ENCODE measurements at places on chromosomes 13 and 19.

DNA sequence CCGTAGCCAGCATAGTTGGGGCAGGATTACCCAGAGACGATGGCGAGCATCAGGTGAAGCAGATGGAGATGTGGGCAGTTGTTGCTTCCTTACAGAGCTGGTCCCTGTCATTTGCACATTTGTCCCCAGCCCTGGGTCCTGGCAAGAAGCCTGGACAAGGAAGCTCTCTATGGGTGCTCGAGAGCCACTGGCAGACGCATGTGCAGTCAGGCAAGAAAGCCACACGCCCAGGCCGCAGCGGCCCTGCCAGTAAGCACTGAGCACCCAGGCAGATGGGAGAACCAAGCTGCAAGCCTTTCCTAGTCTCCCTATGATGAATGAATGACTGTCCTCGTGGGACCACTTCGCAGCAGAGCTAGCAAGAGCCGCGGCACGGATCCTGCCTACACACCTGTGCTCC lies 182.8 kb downstream of the FOXO1 start:
- DNase-seq, result no peak

DNA sequence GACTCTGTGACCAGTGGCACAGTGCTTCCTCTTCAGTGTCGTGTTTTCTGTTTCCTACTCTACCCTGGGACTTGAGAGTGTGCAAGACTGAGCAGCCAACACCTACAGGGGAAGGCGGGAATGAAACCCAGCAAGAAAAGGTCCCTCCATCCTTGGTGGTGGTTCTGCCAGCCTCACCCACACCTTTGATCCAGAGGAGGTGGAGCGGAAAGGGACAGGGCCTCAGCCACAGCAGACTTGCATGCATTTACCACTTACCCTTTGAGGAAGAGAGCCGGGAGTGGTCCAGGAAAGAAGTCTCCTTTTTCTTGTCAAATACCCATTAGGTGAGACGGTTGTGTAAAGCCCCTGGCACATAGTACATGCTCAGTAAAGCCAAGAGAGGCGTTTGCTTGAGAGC lies 164.8 kb upstream of the ZNF536 start:
- DNase-seq, result no peak

DNA sequence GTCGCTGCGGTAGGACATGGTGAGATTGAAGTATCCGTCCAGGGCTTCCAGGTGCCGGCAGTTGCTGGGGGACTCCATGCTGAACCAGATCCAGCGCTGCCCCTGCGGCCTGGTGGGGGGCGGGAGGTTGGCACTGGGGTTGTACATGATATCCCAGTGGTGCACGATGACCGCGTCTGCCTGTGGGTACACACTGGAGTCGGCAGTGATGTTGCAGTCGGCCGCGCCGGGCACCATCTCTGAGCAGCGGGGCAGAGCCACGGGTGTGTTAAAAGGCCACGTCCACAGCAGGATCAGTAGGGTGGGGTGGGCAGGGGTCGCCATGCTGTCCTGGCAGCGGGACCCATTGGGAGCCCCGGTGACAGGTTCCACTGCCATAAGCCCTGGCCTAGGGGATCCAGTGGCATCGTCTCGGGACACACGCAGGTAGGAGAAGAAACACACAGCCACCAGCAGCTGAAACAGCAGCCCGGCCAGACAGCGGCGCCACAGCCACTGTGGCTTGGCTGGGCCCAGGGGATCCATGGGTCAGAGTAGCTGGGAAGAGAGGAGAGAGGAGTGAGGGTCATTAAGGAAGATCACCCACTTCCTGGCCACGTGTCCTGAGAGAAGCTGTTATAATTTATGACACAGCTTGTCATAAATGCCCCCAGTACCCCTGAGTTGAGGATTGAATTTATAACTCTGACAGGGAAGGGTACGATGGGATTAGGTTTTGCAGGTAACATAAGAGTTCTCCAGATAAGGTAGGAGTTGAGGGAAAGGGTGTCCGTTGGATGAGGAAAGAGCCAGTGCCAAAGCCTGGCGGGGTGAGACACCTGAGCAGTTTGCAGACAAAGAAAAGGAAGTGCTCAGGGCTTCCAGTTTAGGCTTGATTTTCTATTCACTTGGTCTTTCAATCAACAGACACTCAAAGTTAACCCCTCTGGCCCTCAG lies 2.9 kb downstream of the FUT5 start:
- no peak for DNase-seq

DNA sequence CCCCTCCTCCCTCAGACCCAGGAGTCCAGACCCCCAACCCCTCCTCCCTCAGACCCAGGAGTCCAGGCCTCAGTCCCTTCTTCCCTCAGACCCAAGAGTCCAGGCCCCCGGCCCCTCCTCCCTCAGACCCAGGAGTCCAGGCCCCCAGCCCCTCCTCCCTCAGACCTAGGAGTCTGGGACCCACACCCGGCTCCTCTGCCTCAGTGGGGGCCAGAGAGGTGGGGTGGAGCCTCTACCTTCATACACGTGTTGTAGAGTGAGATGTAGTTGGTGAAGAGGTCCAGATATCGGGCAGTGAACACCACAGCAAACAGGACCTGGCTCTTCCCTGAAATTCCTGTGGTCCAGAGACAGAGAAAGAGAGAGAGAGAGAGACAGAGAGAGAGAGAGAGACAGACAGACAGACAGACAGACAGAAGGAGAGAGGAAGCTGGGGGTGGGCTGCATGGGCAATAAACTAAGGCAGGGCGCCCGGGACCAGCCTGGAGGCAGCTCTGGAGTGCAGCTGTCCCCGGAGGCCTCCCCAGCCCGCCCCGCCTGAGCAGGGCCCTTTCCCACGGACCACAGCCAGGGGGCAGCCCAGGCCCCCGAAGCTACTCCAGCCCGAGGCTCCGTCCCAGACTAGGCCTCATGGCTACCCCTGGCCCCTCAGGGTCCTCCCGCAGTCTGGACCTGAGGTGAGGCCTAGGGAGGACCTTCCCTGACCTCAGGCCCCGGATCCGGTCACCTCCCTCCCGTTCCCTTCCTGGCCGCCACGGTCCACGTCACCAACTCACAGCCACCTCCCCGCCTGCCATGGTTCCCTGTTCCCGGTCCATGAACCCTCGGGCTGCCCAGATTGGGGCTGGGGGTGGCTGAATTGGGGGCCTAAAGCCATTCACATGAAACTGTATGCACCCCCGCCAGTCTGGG lies 907 bp downstream of the KDELR1 start:
- peak; percentile 47 for DNase-seq

DNA sequence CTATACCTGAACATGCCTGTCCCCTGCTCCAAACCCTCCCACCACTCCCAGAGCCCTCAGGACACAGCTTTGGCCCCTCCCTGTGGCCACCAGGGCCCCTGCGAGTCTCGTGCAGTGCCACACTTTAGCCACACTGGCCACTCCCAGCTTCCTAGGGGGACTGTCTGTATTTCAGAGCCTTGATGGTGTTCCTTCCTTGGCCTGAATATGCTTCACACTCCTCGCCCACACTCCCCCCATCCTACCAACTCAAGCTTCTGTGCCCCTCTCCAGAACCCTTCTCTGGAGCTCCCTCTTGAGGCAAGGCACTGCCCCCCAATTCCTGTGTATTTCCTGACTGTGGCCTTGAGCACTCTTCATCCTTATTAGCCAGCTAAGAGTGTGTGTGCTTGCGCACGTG lies 80.2 kb downstream of the DPF1 start:
- no peak for DNase-seq

GRCh38 chr19:43755256-43755801 lies 567 bp upstream of the SMG9 start:
- DNase-seq, result peak; percentile 68

GRCh38 chr13:100526318-100527000 lies 62.1 kb downstream of the GGACT start:
- DNase-seq, result no peak

DNA sequence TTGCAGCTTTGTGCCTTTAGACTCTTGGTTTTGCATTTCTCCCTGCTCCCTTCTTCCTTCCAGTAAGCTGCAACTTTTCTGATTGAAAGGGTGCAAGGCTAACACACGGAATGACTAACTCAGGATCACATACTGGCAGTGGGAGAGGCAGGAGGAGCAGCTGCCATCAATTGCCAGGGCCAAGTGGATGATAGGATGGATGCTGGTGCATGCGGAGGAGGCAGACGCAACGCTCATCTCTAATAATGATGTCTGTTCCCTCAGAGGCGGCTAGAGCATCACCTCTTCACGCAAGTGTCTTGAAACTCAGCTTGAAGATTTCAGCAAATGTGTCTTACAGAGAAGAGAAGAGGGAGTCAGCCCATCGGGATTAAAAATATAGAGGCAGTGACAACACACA lies 49.5 kb upstream of the TPM4 start:
- DNase-seq, result no peak

GRCh38 chr19:41551212-41551610 lies 24.8 kb upstream of the CEACAM21 start:
- DNase-seq, result no peak

GRCh38 chr13:111372651-111373425 lies 52.4 kb downstream of the TEX29 start:
- DNase-seq, result no peak

GRCh38 chr19:51689751-51690453 lies 3.2 kb upstream of the SPACA6 start:
- no peak for DNase-seq

- DNase-seq, result peak; percentile 66
Observed at GRCh38 chr13:22061371-22061805, 390.5 kb downstream of the FGF9 start.

GRCh38 chr19:7856679-7857663 lies 17.2 kb downstream of the PRR36 start:
- no peak for DNase-seq

GRCh38 chr13:78228211-78228610 lies 309.6 kb upstream of the EDNRB start:
- no peak for DNase-seq

GRCh38 chr19:50173127-50173526 lies 10.0 kb upstream of the IZUMO2 start:
- DNase-seq, result no peak
